Peyer's patch (tissue), 4 donors: ENCODE measurements at places on chromosomes 16 and 17. TPM values are rescaled to one million over a fixed set of nuclear protein-coding genes. Genes with fewer than 3 reads are reported as not detected.

DNA sequence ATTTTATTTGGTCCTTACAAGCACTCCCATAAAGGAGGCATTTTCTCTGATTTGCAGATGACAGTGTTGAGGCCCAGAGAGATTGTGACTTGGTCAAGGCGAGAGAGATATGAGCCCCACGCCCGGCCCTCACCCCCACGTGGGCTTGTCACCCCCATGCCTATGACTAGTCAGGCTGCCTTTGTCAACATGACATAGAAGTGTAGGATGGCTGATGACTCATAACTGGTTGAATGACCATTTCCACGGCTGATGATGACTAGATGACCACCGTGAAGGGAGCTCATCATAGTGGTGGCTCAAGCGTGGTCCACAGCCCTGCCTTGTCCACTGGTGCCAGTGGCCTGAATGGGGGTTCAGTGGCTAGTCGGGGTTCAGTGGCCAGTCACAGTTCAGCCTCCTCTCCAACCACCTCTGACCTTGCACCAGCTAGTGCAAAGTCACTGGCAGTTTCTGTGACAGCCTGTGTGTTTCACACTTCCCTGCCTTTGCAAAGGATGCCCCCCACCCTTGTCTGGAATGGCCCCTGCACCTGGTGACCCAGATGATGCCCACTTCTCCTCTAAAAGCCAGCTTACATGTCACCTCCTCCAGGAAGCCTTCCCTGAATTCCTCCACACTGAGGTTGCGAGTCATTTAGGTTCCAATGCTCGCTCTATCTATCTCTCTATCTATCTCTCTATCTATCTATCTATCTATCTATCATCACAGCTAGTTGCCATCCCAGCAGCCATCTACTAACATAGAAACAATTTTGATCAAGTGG lies 3.8 kb upstream of the WSCD1 start:
- no peaks in the 10 kb centered on the region for H3K27me3 ChIP-seq
- no peak for DNase-seq

- DNase-seq = peak; percentile 82
- H3K4me1 ChIP-seq = no peaks in the 10 kb centered on the region
- no peaks in the 10 kb centered on the region for H3K36me3 ChIP-seq
- H3K27me3 ChIP-seq = no peaks in the 10 kb centered on the region
- H3K4me3 ChIP-seq = peak overlapping the region; percentile 18
Measured at GRCh38 chr16:546909-547770, 13.1 kb upstream of the PRR35 start.

DNA sequence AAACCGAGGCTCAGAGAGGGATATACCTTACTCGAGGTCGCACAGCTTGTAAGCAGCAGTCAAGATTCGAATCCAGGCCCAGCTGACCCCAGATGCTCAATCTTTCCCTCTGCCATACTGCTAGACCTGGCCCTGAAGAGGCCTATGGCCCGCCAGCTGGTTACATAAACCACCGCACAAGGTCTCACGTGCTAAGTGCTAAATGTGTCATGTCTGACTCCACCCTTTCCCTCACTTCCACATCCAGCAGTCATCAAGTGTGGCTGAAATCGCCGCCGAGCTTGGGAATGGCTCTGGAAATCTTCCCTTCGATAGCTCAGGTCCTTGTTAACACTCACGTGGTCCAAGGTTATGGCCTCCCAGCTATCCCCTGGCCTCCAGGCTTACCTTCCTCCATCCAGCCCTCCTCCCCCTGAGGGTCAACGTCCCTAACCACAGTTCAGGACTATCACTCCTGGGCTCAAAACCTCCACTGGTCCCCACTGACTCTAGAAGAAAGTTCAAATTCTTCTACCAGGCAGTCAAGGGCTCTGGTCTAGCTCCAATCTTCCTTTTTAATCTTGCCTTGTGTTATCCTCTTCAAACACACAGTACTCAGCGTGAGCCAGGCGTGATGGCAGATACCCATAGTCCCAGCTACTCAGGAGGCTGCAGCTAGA lies 3.5 kb downstream of the ZBTB4 start:
- peak; percentile 66 for DNase-seq
- no peaks in the 10 kb centered on the region for H3K27me3 ChIP-seq
- H3K36me3 ChIP-seq = no peaks in the 10 kb centered on the region
- H3K27ac ChIP-seq = peak overlapping the region; percentile 100
- H3K4me3 ChIP-seq = peak overlapping the region; percentile 1

DNA sequence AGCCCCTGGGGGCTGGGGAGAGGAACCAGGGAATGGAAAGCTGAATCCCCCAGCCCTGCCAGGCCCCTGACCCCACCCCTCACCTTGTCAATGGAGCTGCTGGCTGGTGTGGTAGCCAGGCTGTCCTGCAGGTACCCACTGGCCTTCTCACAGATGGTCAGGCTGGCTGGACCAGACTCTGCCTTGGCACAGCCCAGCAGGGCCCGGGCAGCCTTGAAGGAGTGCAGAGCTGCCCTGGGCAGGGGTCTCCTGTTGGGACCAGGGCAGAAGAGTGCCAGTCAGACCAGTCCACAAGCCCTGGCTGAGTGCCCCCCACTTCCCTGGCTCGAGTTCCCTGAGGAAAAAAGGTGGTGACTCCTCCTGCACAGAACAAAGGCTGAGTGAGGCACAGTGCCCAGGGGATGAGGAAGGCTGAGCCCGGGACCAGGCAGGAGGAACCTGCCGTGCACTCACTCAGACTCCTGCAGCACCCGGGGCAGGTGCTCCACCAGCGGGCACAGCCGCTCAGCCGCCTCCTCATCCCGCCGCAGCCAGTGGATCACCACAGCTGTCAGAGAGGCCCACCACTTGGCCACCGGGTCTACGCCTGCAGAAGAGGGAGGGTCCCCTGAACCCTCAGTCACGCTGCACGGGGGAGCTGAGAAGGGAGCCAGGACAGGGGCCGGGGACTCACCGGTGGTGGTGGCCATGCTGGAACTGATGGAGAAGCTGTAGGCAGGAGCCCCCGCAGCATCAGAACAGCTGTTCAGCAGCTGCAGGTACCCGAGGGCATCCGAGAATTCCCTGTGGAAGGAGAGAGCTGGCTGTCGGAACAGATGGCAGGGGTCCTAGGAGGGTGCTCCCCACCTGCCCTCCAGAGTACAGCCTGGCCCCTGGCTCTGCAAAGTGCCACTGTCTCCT lies 22.4 kb downstream of the SREBF1 start:
- H3K4me1 ChIP-seq = peaks cover 3% of the 10 kb centered on the region
- H3K27ac ChIP-seq = no peak overlapping the region
- H3K27me3 ChIP-seq = no peaks in the 10 kb centered on the region
- H3K36me3 ChIP-seq = no peaks in the 10 kb centered on the region
- no peak overlapping the region for H3K4me3 ChIP-seq

- no peaks in the 10 kb centered on the region for H3K4me1 ChIP-seq
- H3K36me3 ChIP-seq = no peaks in the 10 kb centered on the region
- no peak overlapping the region for H3K27ac ChIP-seq
- H3K4me3 ChIP-seq = no peak overlapping the region
Measured at GRCh38 chr16:27070776-27071175, 4.0 kb downstream of the C16orf82 start.

- H3K4me3 ChIP-seq = no peak overlapping the region
- no peaks in the 10 kb centered on the region for H3K4me1 ChIP-seq
- no peak overlapping the region for H3K27ac ChIP-seq
- no peak for DNase-seq
- no peaks in the 10 kb centered on the region for H3K36me3 ChIP-seq
Measured at GRCh38 chr16:79533292-79533691, 67.2 kb downstream of the MAF start.

DNA sequence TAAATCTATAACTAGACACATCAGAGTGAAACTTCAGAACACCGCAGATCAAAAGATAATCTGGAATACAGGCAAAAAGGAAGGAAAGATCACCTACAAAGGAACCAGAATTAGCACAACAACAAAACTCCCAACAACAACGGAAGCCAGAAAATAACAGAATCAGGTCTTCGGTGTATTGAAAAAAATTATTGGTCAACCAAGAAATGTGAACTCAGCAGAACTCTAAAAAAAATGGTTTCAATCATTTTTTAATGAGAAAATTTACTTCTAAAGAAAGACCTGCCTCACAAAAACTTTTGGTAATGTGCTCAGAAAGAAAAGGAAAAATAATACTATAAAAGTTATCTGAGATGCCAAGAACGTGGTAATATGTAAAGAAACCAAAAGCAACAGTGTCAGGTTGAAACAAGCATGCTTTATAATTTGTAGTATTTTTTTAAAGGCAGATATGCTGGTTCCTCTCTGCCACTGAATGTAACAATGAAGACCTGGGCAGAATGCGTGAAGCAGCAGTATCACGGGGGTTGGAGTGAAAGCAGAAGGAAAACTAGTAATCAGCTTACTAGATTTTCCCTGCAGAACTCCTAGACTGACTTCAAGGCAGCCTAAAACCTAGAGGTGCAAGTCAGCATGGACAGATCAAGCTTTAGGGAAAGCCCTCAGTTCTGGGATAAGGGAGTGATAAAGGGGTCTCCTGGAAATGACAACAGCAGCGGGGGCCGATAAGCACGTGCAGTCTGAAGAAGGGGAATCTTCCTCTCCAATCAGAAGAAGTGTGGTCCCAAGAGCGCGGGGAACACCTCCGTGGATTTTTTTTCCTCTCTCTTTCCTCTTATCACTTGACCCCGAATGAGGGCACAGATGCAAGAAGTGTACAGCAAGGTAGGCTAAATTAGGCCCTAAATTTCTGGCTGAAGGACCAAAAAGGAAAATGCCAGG lies 80.9 kb upstream of the TEKT1 start:
- no peak overlapping the region for H3K4me3 ChIP-seq
- DNase-seq = no peak
- H3K36me3 ChIP-seq = no peaks in the 10 kb centered on the region
- H3K27me3 ChIP-seq = no peaks in the 10 kb centered on the region
- H3K27ac ChIP-seq = no peak overlapping the region
- H3K4me1 ChIP-seq = peaks cover 4% of the 10 kb centered on the region

GRCh38 chr17:42803074-42803883 lies 4.6 kb downstream of the CNTD1 start:
- no peak overlapping the region for H3K4me3 ChIP-seq
- H3K27ac ChIP-seq = no peak overlapping the region
- no peaks in the 10 kb centered on the region for H3K27me3 ChIP-seq
- DNase-seq = no peak
- no peaks in the 10 kb centered on the region for H3K4me1 ChIP-seq
- H3K36me3 ChIP-seq = no peaks in the 10 kb centered on the region

- H3K4me3 ChIP-seq = no peak overlapping the region
- H3K27me3 ChIP-seq = no peaks in the 10 kb centered on the region
- no peaks in the 10 kb centered on the region for H3K36me3 ChIP-seq
- H3K27ac ChIP-seq = no peak overlapping the region
- H3K4me1 ChIP-seq = no peaks in the 10 kb centered on the region
Measured at GRCh38 chr17:9979463-9979995, 74.5 kb upstream of the RCVRN start.

- no peaks in the 10 kb centered on the region for H3K27me3 ChIP-seq
- DNase-seq = no peak
- no peak within 1 kb of the TSS for H3K4me3 ChIP-seq
Measured at GRCh38 chr17:35147375-35147905, at the start of gene UNC45B. UNC45B (plus strand) TSS chr17:35147817; CDS start chr17:35148264, 447 bp downstream.

DNA sequence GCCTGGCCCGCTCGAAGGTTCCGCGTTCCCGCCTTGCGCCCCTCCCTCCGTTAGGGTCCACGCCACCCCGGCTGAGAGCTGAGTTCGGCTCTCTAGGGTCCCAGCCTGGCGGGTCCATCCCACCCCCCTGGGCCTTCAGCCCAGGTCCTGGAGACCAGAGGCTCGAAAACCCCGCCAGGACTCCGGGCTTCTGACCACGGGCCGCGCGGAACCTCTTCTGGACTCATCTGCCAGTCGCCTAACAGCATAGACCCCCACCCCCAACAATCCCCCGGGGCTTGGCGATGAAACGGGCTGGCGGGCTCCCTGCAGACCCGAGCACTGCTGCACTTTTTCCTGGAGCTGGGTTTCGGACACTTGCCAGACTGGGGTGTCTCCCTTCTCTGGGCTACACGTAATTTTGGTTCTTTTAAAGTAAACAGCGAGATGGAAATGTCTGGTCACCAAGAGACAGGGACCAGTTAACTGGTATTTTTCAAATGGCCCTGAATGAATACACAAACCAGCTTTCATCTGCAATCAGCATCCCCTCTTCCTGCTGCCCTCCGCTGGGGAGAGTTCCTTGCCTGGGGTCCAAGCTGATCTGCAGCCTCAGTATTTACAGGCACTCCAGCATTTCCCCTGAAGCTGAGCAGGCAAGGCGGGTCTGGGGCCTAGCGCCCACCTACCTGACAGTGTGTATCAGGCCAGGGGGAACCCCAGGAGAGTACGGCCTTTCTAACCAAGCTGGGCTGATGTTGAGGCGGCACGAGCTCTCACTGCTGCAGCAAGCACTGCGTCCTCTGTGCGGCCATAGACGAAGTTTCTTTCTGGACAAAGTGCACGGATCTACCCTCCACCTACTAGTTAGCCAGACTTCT lies 639 bp upstream of the TRIM65 start:
- H3K4me3 ChIP-seq = peak overlapping the region; percentile 91
- no peaks in the 10 kb centered on the region for H3K27me3 ChIP-seq
- no peaks in the 10 kb centered on the region for H3K36me3 ChIP-seq
- peak overlapping the region; percentile 98 for H3K27ac ChIP-seq

GRCh38 chr16:24394341-24394740 lies 138.2 kb downstream of the CACNG3 start:
- no peaks in the 10 kb centered on the region for H3K27me3 ChIP-seq
- H3K4me3 ChIP-seq = no peak overlapping the region
- H3K4me1 ChIP-seq = no peaks in the 10 kb centered on the region
- no peaks in the 10 kb centered on the region for H3K36me3 ChIP-seq
- no peak for DNase-seq
- no peak overlapping the region for H3K27ac ChIP-seq

GRCh38 chr17:50165867-50166517 lies at the start of gene SGCA:
SGCA (plus strand) TSS chr17:50166005; CDS start chr17:50166041, 36 bp downstream.
- H3K4me1 ChIP-seq = peaks cover 14% of the 10 kb centered on the region
- peak within 1 kb of the TSS; percentile 77 for H3K27ac ChIP-seq

- no peak overlapping the region for H3K27ac ChIP-seq
- H3K4me3 ChIP-seq = no peak overlapping the region
- H3K27me3 ChIP-seq = no peaks in the 10 kb centered on the region
- H3K36me3 ChIP-seq = no peaks in the 10 kb centered on the region
- peak; percentile 80 for DNase-seq
Measured at GRCh38 chr17:27797390-27798091, 2.8 kb downstream of the NOS2 start.

- no peaks in the 10 kb centered on the region for H3K27me3 ChIP-seq
- H3K4me3 ChIP-seq = no peak overlapping the region
- no peak for DNase-seq
- H3K27ac ChIP-seq = no peak overlapping the region
- H3K36me3 ChIP-seq = no peaks in the 10 kb centered on the region
- H3K4me1 ChIP-seq = no peaks in the 10 kb centered on the region
Measured at GRCh38 chr16:24253192-24253591, 2.9 kb upstream of the CACNG3 start.

Gene CD300LB
- not detected for total RNA-seq

Gene TTYH2
- total RNA-seq = 24.8 TPM

Gene SMYD4
- total RNA-seq = 41.4 TPM

Gene PITPNM3
- total RNA-seq = 5.0 TPM

Gene CD300H
- not detected for total RNA-seq

Gene KRT20
- 837 TPM for total RNA-seq

Gene CDRT15L2
- not detected for total RNA-seq

Gene MT3
- not detected for total RNA-seq

Gene ARHGDIG
- not detected for total RNA-seq
